Kasumi-1 (cell line): ENCODE measurements at places on chromosomes 2 and 18.

GRCh38 chr18:21277578-21277977 is 35.5 kb downstream of the GREB1L start:
- no peak for DNase-seq

GRCh38 chr18:11974741-11975325 is 6.5 kb upstream of the IMPA2 start:
- DNase-seq, result no peak

DNA sequence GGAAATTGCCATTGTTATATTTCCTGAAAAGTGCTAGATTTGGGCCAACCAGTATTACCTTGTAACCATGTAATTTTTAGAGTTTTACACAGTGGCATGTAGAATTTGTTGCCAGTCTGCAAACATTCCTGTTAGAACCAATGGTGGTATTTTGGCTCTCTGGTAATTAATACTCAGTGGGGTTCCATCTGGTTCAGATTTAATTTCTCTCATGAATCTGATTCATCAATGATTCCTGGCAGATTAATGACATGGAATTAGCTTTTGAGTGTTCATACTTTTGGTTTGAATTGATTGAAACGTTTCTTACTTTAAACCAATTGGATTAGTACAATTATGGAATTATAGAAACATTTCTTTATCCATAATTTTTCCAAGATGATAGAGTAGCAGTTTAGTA is 93.2 kb downstream of the MC4R start:
- no peak for DNase-seq

DNA sequence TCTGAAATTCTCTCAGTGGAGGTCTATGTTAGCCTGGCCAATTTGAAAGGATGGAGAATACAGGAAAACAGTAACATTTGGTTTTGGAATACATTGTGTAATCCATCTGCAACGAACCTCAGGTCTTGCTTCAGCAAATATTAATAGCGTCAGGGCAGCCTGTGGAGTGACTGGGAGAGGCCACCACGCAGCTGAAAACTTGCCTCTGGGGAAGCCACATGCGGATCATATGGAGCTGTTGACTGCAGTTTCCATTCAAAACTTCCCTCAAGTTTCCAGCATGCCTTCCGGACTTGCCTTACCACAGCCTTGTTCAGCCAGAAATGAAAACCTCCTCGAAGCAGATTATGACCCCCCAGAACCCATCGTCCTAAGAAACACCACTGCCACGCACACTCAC is 25.7 kb downstream of the BCL11A start:
- no peak for DNase-seq

DNA sequence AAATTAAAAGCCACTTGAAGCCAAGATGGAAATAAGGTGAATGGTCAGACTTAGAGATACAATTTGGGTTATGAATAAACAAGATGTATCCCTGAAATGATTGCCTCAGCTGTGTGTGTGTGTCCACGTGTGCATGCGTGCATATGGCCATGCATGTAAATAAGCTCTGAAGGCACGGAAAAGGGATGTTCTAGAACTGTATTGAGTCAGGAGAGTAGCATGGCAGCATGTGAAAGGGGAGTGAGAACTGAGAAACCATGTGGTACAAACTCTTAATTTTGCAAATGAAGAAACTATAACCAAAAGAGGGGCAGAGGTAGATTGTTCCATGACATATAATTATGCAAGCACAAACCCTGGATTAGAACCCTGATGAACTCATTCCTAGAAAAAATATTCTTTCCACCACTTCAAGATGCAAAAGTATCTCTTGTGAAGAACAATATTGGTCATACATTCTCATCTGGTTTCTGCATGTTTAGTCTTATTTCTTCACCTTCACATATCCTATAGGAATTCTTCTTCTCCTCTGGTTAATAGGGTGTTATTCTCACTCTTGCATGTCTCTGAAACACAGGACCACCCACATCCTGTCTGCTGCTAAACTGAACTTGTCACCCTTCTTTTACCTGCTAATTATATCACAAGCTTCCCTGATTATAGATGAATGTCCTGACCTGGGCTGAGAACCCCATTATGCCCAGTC is 455.8 kb downstream of the SETBP1 start:
- no peak for DNase-seq

DNA sequence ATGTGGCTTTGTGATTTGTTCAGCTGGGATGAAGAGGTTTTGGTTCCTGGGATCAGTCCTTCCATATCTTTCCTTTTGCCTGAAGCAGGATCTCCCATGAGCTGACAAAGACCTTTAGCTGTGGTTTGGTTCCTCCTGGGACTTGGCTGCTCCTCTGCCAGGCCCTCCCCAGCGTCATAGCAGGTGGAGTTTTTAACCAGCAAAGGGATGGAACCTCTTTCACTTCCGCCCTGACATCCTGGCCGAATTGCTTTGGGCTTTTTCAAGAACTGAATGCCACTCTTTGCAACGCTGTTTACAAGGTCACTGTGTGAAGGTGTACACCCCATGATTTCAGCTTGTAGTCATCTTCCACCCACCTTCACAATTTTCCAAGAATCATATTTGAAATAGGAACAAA is 390 bp downstream of the PCARE start:
- no peak for DNase-seq

- DNase-seq, result no peak
Observed at GRCh38 chr2:200255549-200255948, 50.9 kb upstream of the SPATS2L start.

GRCh38 chr2:166404831-166405568 is 29.3 kb upstream of the SCN9A start:
- DNase-seq, result no peak
